ENCODE measurements at places on chromosomes 7 and 10.

GRCh38 chr10:4685491-4685890 is 140.5 kb upstream of the AKR1E2 start:
- no peak for DNase-seq

DNA sequence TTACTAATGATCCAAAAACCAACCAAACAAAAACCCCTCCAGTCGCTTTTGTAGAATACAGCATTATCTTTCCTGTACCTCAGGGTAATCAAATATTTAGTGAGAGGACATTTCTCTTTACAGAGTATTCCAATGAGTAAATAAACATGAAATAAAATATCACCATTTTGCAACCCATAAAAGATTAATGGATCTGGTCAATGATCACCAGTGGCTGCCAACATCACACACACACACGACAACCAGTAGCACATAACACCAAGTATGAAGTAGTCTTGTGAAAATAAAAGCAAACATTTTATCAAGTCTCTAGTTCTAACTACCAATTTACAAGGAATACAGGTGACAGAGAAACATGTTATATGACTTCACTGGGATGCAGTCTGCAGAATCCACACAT is 188.6 kb upstream of the IMMP2L start:
- DNase-seq: no peak

DNA sequence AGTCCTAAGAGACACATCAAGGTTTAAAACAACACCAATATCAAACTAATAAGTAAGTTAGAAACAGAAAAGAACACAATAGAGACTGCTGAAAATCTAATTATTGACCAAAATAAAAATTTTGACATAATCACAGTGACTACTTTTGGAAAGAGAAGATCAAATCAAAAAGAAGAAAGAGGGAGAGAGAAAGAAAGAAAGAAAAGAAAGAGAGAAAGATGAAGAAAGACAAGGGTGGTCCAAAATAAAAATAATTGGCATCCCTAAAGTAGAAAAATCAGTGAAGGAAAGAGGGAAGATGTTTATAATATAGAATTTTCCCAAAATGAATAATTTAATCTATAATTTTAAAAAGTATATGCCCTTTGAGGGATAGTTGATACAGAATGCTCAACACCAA is 118.8 kb upstream of the VIPR2 start:
- DNase-seq: no peak

- DNase-seq: no peak
These were observed 201.9 kb downstream of the MALRD1 start for GRCh38 chr10:19250546-19250945.

- DNase-seq: no peak
These were observed 200.1 kb upstream of the CELF2 start for GRCh38 chr10:10817609-10818008.

GRCh38 chr10:78750418-78750817 is 318.3 kb upstream of the ZMIZ1 start:
- no peak for DNase-seq

Measured in activated T-cell treated with anti-CD3 and anti-CD28 coated beads, Interleukin-2, amount 50 U/mL, for 24 hours (primary cell).